Endothelial cell of umbilical vein (primary cell): ENCODE measurements at places on chromosomes 2 and 18. TPM values are rescaled to one million over a fixed set of nuclear protein-coding genes. Genes with fewer than 3 reads are reported as not detected.

- no peak for DNase-seq
Measured at GRCh38 chr2:27921880-27922547, 31.5 kb downstream of the BABAM2 start.

- peak; percentile 24 for DNase-seq
Measured at GRCh38 chr2:38600242-38600891, 2.4 kb downstream of the HNRNPLL start.

DNA sequence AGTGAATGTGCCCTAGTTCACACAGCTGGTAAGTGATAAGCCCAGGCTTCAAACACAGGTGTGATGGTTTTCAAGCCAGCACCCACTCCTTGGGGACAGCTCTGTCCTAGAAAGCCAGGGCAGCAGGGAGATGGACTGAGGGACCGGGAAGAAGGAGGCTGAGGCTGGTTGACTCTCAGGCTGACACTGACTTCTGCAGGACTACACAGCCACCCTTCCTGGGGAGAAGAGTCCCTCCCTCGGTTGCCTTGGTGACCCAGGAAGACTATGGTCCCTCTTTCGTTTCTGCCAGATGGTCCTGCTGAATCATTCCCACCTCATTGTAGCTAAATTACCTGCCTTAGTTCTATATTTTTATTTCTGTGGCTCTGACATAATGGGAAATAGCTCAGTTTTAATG, 11.3 kb upstream of the FSHR start:
- DNase-seq, result no peak

SNX17 gene
- total RNA-seq, result 86.5 and 103 TPM in 2 replicates

IL36RN gene
- total RNA-seq, result not detected in 2 replicates
